ENCODE measurements at places on chromosomes 5 and 9.

- DNase-seq, result peak; percentile 39
Observed at GRCh38 chr5:90909101-90909503, 350.5 kb downstream of the ADGRV1 start.

DNA sequence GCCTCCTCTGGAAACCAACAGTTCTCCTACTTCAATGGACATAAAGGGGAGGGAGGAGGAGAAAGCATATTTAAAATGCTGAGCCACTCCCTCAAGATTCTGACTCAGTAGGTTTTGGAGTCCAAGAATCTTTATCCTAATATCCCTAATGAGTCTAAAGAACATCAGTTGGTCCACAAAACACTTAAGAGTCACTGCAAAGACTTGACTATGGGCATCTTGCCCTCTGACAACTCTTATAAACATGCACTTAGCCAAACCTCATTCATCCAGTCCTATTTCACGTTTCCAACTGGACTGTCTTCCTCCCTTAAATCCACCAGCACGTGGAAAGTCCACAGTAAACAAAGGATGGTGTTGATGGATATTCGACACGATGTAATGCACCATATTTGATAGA is 172.5 kb downstream of the FAM114A2 start:
- DNase-seq, result no peak

DNA sequence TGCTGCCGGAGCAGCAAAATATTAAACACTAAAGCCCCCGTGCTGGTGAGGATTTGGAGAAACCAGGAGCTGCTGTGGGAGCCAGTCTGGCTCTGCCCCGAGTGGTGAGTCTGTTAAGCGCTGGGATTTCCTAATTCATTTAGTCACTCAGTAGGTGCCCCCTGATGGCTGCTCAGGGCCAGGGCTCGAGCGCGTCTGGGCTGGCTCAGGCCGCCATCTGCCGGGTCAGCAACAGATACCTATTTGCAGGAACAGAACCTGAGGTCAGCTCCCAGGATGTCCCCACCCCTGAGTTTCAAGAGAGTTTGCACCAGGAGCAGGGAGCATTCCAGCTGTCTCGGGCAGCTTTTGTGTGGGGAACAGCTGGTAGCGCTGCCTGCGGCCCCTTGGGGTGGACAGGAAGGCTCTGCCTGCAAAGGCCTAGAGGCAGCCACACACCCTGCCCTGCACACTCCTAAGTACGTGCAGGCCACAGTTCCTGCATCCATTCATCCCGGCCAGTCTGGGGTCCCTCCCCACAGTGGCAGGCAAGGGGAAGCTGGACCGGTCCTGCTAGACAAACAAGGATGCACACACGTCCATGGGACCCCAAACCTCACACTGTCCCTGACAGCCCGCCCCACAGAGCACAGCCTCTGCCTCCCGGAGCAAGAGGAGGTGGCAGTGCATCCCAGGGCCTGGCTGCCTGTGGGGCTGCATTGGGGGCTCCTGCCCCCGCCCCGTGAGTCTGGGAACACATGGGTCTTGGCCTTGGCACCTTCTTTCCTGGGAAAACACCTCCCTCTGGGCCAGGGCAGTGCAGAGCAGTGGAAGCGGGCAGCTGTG is 83.7 kb downstream of the ADAMTS2 start:
- no peak for DNase-seq

- no peak for DNase-seq
Observed at GRCh38 chr5:178078197-178079010, 34.9 kb upstream of the N4BP3 start.

DNA sequence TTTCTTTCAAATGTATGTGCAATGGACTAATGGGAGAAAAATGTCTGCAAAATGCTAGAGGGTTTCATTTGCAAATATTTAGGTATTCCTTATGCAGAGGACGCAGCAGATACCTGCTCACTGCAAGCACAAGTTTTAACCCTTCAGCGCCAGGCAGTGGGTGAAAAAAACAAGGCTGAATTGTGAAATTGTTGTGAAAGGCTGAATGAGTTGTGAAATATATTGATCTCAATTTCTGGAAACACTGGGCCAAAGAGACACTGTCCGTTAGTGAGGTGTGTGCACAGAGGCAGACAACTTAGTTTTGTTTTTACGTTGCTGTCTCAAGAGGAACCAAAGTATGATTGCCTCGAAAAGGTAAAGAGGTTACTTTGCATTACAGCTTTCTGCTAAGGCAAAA is 18.8 kb downstream of the FUBP3 start:
- DNase-seq, result no peak

DNA sequence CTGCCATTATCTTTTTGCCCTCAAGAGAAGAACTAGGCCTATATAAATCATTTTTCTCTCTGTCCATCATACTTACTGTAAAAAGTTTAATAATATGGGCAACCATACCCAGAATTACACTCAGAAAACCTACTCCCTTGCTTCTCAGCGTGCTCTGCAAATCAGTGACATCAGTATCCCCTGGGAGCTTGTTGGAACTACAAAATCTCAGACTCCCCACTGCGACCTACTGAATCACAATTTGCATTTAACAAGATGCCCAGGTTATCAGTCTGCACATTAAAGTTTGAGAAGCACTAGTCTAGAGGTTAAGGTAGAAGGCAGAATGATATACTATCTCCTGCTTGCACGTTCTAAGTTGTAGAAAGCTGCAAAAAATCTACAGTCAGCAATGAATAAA is 127.2 kb downstream of the MLLT3 start:
- DNase-seq, result no peak

GRCh38 chr5:139389701-139390638 is at the start of gene MZB1:
MZB1 (minus strand) TSS chr5:139389913; CDS start chr5:139389856, 57 bp downstream.
- no peak for DNase-seq

GRCh38 chr9:19239955-19240354 is 9.5 kb downstream of the DENND4C start:
- no peak for DNase-seq

GRCh38 chr5:170316937-170317336 is 19.4 kb upstream of the LCP2 start:
- DNase-seq, result no peak

GRCh38 chr9:117392992-117393391 is 21.9 kb downstream of the ASTN2 start:
- no peak for DNase-seq

DNA sequence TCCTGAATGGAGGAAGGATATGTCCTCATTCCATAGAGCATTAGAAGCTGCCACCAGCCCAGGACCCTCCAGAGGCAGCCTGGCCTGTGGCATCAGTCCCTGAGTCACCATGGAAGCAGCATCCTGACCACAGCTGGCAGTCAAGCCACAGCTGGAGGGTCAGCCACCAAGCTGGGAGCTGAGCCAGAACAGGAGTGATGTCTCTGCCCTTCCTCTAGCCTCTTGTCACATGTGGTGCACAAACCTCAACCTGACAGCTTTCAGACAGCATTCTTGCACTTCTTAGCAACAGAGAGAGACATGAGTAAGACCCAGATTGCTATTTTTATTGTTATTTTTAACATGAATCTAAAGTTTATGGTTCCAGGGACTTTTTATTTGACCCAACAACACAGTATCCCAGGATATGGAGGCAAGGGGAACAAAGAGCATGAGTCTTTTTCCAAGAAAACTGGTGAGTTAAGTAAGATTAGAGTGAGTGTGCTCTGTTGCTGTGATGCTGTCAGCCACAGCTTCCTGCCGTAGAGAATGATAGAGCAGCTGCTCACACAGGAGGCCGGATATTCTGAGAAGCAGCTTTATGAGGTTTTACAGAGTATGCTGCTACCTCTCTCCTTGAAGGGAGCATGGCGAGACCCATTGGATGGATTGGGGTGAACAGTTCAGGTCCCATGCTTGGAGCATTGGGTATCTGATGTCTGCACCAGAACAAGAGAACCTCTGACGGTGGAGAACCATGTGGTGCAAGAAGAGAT is 13.0 kb upstream of the CYFIP2 start:
- DNase-seq, result no peak

DNA sequence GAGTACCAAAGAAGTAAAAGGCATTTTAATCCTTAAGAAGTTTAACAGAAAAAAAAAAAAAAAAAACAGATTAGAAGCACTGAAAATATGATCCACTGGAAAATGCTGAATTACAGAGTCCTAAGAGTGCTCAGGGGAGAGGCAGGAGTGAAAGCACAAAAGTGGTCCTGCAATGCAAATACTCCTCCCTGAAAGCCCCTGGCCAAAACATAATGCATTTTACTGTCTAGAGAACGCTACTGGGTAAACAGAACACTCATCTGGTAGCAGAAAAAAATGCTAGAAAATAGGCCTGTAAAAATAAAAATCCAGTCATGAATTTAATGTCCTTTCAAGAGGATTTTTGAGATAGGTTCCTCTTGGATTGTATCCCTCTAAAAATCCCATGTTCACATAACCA is 81.9 kb downstream of the ADAMTS12 start:
- DNase-seq, result no peak

DNA sequence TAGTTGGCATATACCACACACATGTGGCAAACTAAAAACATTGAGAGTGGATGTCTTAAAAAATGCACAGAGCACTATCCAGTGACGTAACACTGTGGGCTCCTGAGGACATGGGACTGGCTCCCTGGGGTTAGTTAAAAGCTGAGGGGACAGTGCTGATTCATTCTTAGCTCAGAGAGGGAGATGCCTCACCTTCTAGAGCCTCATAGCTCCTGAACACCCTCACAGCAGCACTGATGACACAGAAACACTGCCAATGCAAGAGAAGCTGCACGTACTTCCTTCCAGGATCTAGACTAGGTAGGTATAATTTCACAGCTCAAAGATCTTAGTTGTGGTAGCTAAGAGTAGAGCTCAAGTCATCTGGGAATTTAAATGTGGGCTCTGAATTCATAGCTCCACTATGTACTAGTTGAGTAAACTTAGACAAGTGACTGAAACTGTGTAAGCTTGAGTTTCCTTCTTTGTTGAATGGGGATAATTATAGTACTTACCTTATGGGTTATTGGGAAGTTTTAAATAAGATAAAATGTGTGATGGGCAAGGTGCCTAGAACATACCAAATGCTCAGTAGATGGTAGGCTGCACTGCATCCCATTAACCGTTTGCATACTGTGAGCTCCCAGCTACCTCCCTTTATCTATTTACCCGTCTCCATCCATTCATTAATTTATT is 279.9 kb downstream of the ASTN2 start:
- DNase-seq, result no peak

All from astrocyte of the cerebellum (primary cell).